ENCODE measurements at places on chromosomes 1 and 21.

- DNase-seq = peak; percentile 84
These were observed 30.9 kb upstream of the UBE2U start for GRCh38 chr1:64172458-64172983.

DNA sequence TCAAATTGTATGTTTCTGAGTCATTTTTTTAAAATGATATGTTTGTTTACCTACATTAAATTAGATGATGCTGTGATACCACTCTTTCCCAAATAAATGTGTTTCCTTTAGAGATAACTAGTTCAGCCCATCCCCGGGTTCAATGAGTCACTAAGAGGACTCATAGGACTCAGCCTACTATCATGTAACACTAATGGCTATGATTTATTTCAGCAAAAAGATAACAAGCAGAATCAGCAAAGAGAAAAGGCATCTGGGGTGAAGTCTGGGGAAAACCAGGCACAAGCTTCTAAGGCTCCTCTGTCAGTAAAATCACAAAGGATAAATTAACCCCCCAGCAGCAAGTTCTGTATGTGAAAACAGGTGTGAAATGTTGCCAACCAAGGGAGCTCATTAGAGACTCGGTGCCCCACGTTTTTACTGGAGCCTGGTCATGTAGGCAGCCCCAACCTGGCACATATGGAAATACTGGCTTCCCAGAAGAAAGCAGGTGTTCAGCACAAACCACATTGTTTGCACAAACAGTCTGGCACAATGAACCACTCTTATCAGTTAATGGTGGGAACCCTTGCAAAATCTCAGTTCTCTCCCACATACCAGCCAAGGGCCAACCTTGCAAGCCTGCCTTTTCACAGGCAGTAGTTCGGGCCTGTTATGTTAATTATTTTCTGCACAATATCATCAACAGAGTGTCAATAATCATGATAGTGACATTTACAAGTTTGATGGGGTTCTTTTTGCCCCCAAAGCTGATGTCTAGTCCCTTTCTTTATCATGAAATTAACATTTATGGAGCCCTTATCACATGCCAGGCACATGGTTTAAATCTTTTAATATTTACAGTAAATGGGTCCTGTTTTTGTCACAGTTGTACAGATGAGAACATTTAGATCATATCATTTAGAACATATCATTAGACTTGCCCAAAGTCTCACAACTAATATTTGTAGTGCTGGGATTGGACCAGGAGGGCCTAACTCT is 23.1 kb upstream of the CNN3 start:
- no peak for DNase-seq

DNA sequence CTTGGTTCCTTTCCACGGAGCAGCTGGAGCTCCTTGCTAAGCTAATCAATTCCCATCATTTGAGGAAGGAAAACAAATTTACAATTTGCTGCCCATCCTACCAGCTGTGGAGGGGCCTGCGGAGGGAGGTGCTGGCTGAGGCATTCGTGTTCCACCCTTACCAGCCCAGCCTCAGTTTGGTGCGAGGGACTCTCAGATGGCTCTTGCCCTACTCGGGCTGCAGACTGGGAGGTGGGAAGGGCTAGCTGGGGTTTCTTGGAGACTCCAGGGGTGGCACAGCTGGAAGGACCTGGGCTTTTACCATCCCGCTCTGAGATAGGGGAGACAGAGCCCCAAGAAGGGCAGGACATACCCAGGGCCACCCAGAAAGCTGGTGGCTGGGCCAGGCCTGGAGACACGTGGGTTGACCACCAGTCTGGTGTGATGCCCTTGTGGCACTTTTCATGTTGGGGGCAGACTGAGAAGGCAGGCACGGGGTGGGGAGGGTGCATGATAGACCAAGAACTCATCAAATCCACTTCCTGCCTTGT is 17.7 kb downstream of the DISP3 start:
- no peak for DNase-seq

GRCh38 chr1:27668121-27668807 is 3.7 kb downstream of the IFI6 start:
- DNase-seq = no peak

DNA sequence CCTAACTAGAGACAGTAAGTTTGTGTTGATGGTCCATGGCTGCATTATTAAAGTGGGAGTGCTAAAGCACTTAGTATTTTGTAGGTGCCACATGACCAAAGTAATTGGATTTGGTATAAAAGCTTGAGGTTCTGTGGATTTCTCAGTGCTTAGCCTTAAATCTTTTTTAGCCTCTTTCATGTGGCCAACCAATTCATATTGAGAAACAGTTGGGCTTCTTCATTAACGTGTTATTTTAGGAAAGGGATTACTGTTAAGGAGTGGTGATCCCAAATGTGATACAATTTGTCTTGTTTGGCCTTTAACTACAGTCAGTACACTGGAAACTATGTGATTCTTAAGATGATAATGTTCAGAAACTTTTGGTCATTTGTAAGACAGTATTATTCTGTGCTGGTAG is 25.5 kb downstream of the MAN1A2 start:
- no peak for DNase-seq

DNA sequence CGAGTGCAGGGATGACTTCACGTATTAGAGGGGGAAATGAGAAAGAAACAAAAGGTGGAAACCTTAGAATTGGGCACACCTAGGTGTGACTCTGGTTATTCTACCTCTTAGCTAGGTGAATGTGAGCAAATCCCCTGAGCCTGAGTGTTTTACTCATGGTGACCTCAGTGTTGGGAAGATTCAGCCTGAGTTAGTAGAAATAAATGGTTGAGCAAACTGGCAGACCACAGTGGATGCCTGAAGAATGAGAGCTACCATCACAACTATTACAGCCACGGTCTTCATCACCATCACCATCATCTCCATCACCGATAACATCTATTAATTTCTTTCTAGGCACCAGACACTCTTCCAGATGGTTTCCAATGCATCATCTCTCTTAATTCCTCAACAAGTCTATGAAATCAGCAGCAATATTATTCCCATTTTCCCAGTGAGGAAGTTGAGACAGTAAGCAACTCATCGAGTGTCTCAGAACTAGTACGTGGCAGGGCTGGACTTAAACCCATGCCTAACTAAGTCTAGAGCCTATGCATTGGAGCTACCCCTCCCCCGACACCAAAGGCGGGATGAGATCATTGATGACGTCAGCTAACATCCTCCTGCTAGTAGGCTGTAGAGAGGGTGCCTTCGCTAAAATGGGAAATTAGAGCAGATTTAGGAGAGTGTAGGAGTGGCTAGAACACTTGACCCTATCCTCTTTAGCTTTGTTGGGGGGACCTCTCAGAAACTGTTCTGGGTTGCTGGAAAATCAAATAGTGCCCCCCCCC is 7.9 kb upstream of the KAZN start:
- DNase-seq = no peak

DNA sequence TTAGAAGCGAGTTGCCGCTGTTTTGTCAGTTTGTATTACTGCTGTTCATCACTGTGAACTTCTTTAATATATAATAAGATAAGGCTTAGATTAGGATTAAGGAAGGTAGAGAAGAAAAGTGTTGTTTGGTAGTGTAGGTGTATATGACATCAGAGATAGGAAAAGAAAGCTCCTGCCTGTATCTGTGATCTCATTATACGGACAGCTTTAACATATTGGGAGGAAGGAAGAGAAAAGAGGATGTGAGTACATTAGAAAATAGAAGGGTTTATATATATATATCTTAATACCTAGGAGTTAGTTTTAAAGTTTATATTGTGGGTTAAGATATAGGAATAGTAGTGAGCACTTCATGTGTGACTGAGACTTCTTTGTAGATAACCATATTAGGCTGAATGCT is 71.0 kb downstream of the RALGPS2 start:
- DNase-seq = no peak

DNA sequence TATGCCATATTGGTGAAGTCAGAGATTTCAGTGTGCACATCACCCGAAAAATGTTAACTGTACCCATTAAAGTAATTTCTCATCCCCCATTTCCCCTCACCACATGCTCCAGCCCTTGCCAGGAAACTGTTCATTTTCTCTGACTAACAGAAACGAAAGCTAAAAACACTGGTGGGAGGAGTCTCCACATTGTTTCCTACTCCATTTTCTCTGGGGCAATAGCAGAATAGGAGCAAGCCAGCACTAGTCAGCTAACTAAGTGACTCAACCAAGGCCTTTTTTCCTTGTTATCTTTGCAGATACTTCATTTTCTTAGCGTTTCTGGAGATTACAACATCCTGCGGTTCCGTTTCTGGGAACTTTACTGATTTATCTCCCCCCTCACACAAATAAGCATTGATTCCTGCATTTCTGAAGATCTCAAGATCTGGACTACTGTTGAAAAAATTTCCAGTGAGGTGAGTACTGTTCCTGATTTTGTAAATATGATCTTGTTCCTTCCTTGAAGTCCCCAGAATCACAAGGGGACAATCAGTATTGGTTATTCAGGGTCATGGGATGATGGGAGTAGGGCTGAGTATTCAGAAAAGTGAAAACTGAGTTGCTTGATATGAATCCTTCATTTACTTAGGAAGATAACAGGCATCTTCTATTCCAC is at the start of gene IFI16:
TSS of gene IFI16 (plus strand) at position 204 of the 658 bp plus-strand sequence. CDS start 4,774 bp downstream, outside the sequence.
- peak; percentile 60 for DNase-seq

- no peak for DNase-seq
These were observed 62.2 kb downstream of the ZZZ3 start for GRCh38 chr1:77620273-77620672.

DNA sequence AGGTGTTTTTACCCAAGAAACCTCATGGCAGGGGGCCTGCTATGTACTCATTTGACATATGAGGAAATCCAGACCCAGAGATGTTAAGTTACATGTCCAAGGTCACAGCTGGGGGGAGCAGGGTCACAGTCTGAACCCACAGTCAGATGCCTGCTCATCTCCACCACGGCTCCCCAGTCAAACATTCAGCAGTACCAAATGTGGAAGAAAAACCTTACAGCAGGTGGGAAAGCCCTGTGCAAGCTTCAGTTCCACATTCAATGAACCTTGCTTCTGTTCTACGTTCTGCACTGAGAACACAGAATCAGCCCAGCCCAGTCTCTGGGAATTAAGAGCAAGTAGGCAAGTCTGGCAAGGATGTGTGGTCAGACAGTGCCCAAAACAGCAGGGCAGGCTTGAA is 35.2 kb downstream of the LRP8 start:
- DNase-seq = no peak

DNA sequence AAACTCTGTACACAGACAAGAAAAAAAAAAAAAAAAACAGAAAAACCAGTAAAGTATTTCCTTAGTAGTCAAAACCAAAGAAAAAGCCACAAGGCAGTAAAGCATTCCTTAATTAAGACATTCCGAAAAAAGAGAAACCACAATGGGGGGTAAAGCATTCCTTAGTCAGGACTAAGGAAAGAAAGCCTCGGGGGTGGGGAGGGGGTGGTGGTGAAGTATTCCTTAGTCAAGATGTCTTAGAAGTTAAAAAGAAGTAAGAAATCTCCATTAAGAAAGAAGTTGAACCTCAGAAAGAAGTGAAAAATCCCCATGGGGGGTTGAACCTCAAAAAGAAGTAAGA is 28.2 kb upstream of the FMO1 start:
- DNase-seq = no peak

- DNase-seq = no peak
These were observed 94.5 kb upstream of the SLC5A9 start for GRCh38 chr1:48127735-48128685.

DNA sequence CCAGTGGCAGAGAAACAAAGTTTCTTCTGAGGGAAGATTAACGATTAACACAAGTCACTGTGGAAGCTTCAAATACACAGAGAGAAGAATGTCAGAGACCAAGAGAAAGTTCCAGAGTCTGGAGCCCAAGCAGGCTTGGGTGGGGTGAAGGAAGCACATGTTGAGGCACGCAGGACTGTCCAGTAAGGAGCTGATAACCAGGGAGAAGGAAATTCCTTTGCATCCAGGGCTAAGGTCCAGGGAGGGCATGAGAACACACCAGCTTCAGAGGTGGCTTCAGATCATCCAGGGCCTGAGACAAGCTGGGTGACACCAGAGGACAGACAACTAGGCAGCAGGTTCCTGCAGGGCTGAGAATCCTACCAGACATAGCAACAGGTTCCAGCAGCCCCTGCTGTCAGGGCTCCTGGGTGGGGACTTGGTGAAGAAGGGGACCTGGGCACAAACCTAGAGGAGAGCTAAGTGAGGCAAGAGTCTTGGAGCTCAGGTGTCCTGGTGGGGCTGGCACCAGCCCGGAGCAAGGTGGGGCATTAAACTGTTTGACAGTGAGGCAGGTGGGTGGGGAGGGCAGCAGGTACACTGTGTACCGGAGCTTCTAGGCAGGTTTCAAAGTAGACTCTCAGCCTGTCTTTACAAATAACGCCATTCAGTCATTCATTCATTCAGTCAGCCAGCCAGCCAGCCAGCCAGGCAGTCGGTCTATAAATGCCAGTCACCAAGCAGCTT is 2.6 kb upstream of the SPRR1A start:
- DNase-seq = no peak

GRCh38 chr21:25964015-25964414 is 206.6 kb downstream of the APP start:
- no peak for DNase-seq

DNA sequence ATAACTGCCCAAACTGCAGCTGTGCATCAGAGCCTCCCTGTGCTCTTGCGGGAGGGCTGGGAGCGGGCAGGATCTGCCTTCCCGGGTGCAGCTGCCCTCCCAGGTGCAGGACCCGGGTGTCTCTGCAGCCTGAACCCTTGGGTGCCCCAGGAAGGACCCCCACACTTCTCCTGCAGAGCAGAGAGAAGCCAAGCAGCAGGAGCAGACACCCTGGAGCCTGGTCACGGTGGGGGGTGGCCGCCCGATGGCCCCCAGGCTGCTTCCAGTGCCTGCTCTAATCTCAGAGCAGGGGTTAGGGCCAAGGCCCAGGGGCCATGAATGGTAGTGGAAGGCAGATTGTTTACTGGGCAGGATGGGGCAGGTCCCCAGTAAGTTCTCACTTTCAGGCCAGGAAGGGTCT is 83.0 kb downstream of the RHOU start:
- no peak for DNase-seq

GRCh38 chr1:235902677-235903542 is 36.2 kb upstream of the LYST start:
- no peak for DNase-seq

GRCh38 chr1:239386453-239387303 is at the start of gene CHRM3:
TSS of gene CHRM3 (plus strand) at chr1:239386568. CDS start at chr1:239907452, 520,884 bp downstream.
- no peak for DNase-seq

DNA sequence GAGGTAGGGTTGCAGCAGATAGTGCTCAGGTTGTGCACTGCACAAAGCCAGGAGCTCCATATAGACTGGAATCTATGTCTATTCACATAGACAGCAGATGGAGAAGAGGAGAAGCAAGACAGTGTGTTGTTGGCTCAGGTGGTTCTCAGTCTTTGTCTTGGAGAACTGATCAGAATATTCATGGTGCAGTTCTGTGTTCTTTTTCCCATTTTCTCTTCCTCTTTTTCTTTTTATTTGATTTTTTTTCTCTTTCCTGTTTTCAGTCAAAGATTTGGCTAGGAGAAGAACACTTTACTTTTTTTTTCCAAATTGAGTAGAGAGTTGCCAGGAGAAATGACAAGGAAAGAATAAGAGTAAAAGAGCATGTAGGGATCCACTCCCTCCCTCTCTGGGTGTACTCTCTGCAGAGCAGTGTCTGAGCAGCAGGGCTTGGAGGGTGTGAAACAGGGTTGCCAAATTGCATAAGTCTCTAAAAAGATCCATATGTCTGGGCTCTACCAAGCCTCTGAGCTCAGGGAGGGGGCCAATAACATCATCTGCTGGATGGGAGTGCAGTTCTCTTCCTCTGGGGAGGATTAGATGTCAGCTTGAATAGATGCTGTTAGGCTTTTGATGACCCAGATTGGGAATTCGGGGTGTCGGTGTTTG is 8.7 kb upstream of the CD34 start:
- peak; percentile 39 for DNase-seq

All from urinary bladder (tissue), 4 donors.